Activated CD4-positive, alpha-beta T cell treated with anti-CD3 and anti-CD28 coated beads, Interleukin-10, Interleukin-2, amounts not matched to agents 100 ng/mL and 50 ng/mL, durations not matched to agents 16 hours and 8 hours (primary cell): ENCODE measurements at places on chromosomes 3 and 15.

DNA sequence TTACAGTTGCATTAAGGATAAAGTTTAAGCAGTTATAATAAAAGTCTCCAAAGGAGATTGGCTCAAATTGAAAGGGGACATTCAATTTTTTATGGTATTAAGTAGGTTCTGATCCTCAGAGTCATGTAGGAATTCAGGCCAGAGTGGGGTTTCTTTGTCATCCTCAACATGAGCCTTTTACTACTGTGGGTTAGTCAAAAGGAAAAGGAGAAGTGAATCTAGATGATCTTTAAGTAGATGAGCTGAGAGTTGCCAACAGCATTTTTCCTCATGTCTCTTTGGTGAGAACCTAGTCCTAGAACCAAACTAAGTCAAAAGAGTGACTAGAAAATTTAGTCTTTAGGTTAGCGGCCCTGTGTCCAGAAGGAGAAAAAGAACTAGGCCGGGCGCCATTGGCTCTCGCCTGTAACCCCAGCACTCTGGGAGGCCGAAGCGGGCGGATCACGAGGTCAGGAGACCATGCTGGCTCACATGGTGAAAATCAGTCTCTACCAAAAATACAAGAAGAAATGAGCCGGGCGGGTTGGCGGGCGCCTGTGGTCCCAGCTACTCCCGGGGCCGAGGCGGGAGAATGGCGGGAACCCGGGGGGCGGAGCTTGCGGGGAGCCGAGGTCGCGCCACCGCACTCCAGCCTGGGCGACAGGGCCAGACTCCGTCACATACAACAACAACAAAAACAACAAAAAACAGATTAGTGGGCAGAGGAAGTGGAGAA, 4.2 kb upstream of the CHL1 start:
- no peak for DNase-seq

- no peak for DNase-seq
Observed at GRCh38 chr15:69433831-69434230, 18.8 kb upstream of the RPLP1 start.

DNA sequence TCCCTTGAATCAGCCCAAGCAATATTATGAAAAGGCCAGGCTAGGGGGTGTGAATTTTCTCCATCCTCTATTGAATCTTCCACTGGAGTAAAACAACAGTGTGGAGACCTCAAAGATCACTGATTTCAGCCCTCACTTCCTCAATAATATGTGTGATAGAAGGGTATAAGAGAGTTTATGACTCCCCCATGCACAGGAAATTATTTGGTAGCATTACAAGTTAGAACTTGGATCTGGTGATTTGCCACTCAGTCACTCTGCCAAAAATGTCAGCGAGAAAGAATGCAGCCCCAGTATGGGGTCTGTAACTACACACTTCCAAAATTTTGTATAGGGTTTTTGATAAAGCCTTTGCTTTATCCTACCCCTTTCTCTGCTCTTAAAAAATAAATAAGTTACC, 81.0 kb upstream of the KCNMB2 start:
- no peak for DNase-seq

- no peak for DNase-seq
Observed at GRCh38 chr15:100291106-100291505, 50.7 kb downstream of the ADAMTS17 start.

- DNase-seq, result no peak
Observed at GRCh38 chr3:98780343-98780742, 17.2 kb downstream of the ST3GAL6 start.

DNA sequence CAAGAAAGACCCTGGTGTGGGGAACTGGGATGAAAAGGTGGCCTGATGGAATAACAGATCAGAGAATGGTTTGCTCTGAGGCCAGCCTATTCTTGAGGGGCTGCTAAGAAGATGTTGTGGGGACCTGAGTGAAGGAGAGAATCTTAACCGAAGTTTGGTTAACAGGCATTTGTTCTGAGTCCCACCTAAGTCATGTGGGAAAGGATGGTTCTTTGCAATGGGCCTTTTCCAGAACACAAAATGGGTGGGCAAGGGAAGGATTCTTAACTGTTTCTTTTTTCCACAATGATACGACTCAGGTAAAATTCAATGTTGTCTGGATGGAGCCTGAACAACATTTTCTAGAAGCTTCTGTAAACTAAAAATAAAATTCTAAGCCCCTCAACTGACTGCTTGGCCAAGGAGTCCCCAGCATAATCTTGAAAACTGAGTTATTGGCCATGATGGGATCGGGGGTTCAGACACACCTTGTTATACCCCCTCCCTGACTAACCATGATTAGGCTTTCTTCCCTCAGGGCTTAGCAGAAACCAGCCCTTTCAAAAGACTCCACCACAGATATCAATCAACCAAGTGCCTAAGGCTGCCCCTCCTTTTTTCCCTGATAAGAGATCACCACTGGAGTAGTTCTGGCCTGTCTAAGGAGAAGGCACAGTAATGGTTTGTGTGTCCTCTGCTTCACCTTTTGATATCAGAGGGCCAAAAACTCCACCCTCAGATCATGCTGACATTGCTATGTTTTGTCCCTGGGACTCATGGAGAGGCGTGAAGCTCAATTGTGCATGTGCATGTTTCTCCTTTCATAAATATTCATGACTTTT, 30.1 kb downstream of the SCN11A start:
- no peak for DNase-seq

- no peak for DNase-seq
Observed at GRCh38 chr15:77311618-77312398, 108.1 kb downstream of the PEAK1 start.

DNA sequence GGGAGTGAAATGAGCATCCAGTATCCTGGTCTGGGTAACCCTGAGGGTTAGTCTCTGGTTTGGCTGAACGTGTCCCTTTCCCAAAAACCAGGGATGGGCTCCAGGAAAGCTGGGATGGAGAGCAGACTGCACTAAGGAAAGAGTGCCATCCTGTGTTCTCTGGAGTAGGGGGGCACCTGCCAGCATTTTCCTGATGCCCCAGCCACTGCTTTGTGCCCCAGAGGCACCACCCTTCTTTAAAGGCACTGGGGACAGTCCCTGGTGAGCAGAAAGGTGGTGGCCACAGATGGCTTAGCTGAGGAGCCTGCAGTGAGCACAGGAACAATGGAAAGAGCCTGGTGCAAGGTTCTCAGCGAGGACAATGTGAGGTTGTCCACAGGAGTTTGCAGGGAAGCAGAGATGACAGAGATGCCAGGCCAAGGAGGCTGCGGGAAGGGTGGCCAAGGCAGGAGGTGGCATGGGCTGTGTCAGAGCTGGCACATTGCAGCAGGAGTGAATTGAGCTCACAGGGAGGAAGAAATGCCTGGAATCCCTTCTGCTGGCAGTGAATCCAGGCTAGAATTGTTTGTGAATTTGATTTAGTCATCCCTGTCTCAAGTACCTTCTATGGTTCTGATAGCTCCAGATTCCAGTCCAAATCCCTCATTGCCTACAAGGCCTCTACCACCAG, 39.9 kb downstream of the AMOTL2 start:
- no peak for DNase-seq

GRCh38 chr15:27427276-27427675, 456.3 kb downstream of the GABRG3 start:
- no peak for DNase-seq

- no peak for DNase-seq
Observed at GRCh38 chr3:185933374-185934173, 4.2 kb downstream of the TRA2B start.

GRCh38 chr15:48415036-48415886, 84.0 kb downstream of the DUT start:
- no peak for DNase-seq

DNA sequence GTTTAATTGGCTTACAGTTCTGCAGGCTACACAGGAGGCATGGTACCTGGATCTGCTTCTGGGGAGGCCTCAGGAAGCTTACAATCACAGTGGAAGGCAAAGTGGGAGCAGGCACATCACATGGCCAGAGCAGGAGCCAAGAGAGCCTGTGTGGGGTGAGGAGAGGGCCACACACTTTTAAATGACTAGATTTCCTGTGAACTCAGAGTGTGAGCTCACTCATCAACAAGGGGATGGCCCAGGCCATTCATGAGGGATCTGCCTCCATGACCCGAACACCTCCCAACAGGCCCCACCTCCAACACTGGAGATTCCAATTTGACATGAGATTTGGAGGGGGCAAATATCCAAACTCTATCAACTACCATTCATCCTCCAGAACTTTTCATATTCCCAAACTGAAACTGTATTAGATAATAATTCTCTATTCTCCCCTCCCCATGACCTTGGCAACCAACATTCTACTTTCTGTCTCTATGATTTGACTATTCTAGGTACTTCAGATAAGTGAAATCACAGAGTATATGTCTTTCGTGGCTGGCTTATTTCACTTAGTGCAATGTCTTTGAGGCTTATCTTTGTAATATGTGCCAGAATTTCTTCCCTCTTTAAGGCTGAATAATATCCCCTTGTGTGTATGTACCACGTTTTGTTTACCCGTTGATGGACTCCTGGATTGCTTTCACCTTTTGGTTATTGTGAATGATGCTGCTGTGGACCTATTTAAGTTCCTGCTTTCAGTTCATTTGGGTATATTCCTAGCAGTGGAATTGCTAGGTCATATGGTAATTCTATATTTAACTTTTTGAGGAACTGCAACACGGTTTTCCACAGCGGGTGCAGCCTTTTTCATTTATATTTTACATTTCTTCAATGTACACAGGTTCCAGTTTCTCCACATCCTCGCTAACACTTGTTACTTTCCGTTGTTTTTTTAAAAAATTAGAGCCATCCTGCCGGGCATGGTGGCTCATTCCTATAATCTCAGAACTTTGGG, 43.8 kb downstream of the TKT start:
- DNase-seq, result no peak

- no peak for DNase-seq
Observed at GRCh38 chr15:74240002-74240568, 4.0 kb downstream of the CCDC33 start.

- no peak for DNase-seq
Observed at GRCh38 chr3:139532976-139533375, 6.6 kb downstream of the RBP1 start.

- DNase-seq, result peak; percentile 88
Observed at GRCh38 chr15:41940441-41940857, 31.9 kb downstream of the EHD4 start.

GRCh38 chr3:133440652-133441051, 40.8 kb downstream of the BFSP2 start:
- no peak for DNase-seq

- no peak for DNase-seq
Observed at GRCh38 chr3:14920536-14920935, 26.8 kb upstream of the NR2C2 start.

GRCh38 chr15:64905119-64905831, 6.4 kb upstream of the ANKDD1A start:
- DNase-seq, result peak; percentile 85

DNA sequence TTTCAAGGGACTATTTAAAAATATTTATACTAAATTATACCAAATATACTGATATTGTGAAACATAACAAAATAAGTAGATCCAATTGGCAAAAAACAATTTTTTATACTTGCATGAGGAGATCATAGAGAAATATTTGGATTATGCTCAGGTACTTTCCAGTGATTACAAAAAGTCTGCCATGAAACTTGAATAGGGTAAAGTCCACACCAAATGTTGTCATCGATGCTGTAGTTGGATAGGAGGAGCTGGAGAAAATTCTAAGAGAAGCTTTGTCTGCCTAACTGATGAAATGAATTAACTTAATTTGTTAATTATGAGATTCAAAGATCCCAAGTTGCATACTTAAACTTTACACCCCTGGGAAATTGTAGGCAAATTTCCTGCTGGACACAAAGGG, 93.3 kb downstream of the SI start:
- DNase-seq, result no peak

DNA sequence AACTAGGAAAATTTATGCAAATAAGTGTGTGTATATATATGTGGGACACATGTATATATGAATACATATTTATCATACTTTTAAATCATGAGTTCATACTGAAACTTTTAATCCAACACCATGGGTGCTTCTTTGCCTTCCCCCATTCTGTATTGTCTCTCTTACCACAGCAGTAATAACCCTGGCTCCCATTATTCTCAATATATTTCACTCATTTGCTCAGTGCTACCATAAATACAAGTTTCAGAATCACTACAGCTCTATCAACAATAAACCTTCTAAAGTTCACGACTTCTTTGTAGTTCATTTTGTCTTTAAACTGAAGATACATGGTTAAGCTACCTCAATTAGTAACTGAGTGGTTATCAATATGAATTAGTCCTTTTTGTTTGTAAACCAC, 82.2 kb downstream of the PCCB start:
- DNase-seq, result no peak

DNA sequence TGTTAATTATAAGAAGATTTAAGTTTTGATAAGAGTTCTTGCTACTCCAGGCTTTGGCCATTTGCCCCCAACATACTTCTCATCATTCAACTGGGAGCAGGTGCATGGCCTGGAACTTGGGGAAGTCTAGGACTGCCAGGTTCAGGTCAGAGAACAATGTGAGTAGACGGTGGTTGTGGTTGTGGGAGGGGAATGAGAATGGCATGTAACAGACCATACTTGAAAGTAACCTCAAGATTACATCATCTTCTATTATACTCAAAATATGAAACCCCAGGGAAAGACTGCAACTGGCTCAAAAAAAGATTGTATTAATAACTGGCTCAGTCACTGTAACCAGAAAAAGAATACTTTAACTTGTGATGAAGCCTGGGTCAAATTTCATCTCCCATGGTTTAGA, 364.9 kb upstream of the DPPA4 start:
- peak; percentile 62 for DNase-seq

DNA sequence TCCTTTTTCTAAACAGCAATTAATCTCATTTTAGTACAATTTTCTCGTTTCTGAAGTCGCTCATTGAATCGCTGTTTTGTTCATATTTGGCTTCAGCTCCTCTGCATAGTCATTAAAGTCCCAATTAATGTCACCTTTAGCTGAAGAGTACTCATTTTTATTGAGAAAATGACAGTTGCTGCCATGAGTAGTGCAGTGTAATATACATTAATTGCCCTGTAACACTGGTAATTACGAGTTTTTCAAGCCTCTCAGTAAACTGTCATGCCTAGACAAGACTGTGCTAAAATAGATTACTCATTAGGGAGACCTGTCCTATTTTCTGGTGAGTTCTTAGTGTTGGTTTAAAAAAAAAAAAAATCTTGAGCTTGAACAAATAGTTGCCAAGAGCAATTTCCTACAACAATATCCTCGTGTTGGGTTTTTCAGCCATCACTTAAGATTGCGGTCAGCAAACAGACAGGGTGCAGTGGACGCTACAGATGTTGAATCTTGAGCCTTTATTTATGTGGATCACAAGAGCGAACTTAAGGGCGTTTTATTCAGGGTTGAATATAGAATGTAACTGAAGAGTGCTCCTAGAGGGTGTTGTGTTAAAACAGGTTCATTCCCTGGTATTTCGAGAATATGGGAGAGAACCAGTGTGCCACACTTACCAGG, 176.0 kb downstream of the CDIN1 start:
- no peak for DNase-seq

GRCh38 chr15:80581976-80582375, 113.1 kb upstream of the ABHD17C start:
- no peak for DNase-seq
